ENCODE measurements at places on chromosomes 3 and 15.

- no peak for DNase-seq
These were observed 58.6 kb upstream of the SLC6A1 start for GRCh38 chr3:10933805-10934481.

DNA sequence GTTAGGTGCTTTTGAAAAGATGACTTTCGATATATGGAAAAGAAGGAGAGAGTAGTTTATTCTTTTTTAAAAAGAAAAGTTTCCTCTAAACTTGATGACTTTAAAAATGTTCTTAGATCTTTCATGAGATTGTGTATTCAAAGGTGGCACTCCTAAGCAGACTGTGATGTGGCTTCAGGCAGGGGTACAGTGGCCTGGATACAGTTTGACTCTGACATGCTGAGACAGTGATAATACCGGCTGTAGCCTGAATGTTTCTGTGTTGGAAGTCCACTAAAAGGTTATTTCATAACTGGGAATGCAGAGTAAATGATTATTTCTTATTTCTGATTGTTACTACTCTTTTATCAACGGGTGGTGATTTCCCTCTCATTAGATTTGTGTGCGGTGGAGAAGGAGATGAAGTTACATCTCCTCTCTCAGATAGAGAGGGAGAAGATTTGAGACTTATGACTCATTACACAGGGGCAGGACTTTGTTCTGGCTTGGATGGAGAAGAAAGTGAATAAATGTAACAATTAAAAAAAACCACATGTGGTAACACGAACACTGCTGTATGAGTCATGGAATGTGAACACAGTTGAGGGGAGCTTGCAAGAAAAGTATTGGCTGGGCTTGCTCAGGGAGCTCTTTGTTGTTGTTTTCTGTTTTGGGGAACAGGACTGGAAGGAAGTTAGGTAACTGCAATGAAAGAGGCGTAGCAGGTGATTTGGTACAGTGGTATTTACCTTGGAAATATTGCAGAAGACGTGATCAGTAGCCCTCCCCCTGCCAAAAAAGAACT, 21.6 kb downstream of the SPTSSB start:
- DNase-seq = no peak

- DNase-seq = no peak
These were observed 7.6 kb downstream of the CX3CR1 start for GRCh38 chr3:39272191-39272590.

- DNase-seq = no peak
These were observed 16.8 kb upstream of the NMNAT3 start for GRCh38 chr3:139694542-139694941.

DNA sequence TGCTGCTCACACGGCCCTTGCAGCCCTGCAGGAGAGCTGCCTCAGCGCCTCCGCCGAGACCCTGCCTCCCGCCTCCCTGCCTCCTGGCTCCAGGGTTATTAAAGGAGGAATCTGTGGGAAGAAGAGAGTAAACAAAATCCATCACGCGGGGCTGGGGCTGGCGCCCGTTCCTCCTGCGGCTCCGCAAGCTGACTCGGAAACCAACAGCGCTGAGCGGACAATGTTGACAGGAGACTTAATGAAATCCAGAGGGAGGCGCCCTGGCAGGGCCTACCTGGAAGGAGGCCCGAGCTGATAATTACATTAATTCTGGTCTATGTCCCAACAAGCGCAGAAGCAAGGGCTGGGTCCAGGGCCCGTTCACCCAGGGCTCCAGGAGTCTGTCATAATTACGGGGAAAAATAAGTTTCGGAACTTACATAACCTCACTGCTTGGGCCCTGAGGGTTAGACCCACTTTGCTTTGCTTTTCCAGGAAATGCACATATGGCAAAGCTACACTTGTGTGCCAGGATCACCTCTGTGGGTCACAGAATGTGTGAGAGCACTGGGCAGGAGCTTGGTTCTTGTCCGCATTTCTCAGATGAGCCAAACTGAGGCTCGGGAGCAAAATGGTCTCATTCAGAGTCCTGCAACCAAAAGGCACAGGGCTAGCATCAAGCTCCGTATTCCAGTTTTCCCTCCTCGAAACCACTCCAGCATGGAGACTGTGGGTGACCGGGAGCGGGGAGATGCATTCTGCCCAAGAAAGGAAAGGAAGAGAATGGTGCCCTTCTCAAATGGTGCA, 43.8 kb upstream of the SLC6A6 start:
- no peak for DNase-seq

GRCh38 chr15:63079947-63080626, 37.5 kb downstream of the TPM1 start:
- no peak for DNase-seq

DNA sequence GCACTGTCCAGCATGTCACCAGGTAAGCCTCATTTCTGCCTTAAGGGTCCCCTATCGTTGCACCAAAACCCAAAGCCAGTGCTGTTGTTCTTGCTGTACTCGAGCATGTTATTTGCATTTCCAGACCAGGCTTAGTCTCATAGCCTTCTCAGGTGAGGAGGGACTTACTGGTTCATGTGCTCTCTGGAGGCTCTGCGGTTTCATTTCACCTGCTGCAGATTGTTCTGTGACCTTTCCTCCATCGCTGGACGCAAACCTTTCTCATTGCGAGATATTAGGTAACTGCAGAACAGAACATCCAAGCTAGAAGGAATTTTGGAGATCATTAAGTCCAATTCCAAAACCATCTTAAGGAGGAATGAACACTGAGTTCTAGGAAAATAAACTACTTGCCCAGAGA, 187.3 kb upstream of the BCL6 start:
- no peak for DNase-seq

GRCh38 chr3:183980403-183980802, 37.3 kb downstream of the ABCC5 start:
- no peak for DNase-seq

GRCh38 chr3:88725440-88726165, 381.8 kb upstream of the EPHA3 start:
- no peak for DNase-seq

DNA sequence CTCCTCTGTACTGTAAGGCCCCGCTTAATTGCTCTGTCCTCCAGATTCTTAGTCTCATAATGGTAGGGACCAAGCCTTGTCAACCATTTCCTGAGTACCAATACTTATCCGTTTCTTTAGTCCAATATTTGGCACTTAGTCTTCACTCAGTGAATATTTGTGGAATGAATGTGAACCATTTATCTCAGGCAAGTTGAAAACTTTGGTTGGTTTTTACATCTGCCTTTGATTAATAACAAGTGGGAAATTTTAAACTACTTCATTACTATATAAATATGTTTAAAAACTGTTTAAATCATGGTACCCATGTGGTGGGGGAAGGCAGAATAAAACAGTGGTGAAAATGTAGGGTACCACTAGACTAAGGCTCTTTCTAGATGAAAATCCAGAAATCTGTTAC, 15.2 kb downstream of the CA12 start:
- DNase-seq = no peak

DNA sequence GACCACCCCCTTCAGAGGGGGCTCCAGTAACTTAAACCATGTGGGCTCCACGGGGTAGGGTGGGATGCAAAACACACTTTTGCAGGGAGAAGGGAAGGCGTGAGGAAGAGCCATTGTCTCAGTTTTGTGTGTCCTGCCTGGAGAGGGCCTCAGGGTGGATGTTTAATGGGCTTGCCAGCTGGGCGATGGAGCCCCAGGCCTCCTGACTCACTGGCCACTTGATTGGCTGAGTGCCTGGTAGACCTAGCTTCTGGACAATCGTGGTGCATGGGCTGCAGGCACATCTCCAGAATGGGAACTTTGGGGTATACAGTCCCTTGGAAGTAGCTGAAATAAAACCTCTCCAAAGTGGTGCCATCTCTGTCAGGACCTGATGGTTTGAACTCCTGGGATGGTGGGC, 118.3 kb upstream of the MRPS22 start:
- no peak for DNase-seq

DNA sequence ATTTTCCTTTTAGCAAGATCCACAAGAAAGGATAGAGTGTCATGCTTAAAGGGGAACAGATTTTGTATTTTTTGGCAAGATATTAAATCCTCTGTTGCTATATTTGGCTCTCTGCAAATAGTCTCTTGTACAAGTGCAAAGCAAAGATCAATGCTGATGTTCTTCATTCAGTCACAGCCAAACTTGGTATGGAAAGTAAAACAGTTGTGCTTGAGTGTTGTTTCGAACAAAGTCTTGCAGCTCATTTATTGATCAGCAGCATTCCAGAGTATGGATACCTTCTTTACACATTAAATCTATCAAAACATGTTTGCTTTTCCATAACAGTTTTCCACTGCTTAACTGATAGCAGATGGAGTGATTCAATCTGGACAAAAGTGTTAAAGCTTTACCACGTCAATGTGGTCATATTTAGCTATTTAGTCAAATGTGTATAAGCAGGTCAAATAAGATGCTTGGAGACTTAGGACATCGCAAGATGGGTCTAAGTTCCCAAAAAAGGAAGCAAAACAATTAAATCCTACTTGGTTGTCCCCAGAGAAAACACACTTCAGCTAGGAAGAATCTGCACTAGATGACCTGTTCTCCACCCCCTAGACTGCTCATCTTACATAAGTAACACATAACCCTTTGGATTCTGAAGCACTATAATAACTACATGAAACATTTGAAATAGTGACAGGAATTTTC, 52.4 kb downstream of the VGLL3 start:
- DNase-seq = no peak

GRCh38 chr3:98778852-98779413, 15.8 kb downstream of the ST3GAL6 start:
- no peak for DNase-seq

DNA sequence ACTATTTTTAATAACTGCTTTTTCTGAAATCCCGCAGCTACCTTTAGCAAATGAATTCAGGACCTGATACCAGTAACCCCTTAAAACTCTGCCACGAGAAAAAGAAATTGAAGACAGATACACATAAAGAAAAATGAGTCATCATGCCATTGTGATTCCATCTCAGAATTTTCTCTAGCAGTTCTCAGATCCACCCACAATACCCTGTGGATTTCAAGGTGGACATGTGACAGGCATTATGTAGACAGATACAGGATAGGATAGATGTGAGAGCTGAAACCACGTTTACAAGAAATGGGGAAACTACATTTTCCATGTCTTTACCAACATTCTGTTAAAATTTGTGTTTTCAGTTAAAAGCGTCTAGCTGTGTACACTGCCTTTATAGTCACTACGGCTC, 291.9 kb upstream of the NR2F2 start:
- no peak for DNase-seq

- no peak for DNase-seq
These were observed 1629.5 kb downstream of the OTOL1 start for GRCh38 chr3:163126115-163126514.

GRCh38 chr3:15646851-15647511, 45.4 kb downstream of the BTD start:
- no peak for DNase-seq

- DNase-seq = no peak
These were observed 117.2 kb upstream of the KCNMB2 start for GRCh38 chr3:178419071-178419470.

DNA sequence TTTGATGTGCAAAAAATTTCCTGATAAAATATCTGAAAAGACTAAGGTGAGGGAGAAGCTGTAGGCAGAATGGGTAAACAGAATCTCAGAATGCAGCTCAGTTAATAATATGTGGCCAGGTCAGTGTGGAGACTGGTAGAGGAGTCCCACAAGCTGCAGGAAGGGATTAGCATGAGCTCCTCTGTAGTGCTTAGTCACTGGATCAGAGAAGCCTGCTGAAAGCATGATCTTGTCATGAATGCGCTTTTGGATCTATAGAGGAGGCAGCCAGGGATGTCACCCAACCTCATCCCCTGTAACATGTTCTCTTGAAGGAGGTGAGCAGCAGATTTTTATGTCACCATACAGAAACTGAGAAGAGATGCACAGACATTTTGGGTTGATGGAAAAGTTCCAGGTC, 1035.3 kb upstream of the GBE1 start:
- no peak for DNase-seq

DNA sequence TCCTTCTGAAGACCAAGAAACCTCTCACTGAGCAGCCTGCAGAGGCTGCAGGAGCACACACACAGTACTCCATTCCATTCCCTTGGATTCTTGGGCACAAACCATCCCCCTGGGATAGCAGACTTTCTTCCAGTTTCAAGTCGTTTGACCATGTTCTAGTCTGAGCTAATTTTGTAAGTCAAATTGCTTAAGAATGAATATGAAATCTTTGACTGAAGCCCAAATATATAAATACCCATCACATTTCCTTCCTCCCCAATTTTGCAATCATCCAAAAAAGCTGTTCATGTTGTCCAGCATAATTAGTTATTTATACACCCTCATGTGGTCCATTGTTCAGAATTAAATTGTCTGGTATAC, 231.2 kb upstream of the TPRG1 start:
- DNase-seq = no peak

GRCh38 chr15:32990071-32990470, 204.4 kb downstream of the FMN1 start:
- DNase-seq = no peak

DNA sequence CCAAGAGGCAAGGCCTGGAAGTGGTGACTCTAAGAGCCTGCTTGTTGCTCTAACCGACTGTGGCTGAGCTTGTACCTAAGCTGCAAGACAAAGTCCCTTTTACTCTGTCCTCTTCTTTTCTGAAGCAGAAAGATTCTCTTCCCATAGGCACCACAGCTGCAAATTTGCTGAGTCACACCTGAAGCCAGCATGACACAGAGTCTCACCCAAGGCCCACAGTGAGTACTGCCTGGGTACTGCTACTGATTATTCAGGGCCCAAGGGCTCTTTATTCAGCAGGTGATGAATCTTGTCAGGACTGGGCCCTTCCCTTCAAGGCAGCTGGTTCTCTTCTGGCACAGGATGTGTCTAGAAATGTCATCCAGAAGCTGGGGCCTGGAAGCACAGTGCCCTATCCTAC, 18.9 kb upstream of the TIGIT start:
- no peak for DNase-seq

- DNase-seq = no peak
These were observed 164.5 kb downstream of the EBLN2 start for GRCh38 chr3:73225991-73226390.

DNA sequence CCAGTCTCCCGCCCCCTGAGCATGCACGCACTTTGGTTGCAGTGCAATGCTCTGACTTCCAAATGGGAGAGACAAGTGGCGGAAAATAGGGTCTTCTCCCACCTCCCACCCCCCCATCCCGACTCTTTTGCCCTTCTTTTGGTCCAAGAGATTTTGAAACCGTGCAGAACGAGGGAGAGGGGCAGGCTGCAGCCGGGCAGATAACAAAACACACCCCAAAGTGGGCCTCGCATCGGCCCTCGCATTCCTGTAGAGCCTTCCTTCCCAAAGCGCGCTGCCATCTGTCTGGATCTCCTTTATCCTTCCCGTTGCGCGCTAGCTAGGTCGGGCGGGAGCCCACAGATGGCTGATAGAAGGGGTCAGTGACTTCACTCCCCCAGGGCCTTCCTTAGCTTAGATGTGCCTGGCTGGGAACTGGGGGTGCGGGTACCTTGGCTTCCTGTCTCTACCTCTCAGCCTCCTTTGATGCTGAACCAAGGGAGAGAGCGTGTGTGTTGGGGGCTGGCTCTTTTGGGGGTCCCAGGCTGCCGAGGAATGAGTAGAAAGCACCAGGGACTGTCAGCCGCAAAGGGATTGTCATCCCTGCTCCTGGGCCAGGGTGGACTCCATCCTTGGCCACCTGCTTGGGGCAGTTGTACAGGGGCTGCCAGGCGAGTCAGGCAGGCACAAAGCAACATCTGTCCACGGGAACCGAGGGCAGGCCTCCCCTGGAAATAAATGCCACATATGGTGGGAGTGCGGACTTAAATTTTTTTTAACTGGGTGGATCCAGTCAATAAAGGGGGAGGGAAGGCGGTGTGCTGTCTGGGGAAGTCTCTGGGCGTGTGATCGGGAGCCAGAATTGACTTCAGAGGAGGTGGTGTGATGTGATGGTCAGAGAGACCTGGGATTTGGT, 1.8 kb downstream of the SMAD3 start:
- no peak for DNase-seq
